ENCODE measurements at places on chromosomes 12 and 14.
A peak's percentile ranks its signal among the peaks of the same experiment; 100 is the strongest.

- DNase-seq: no peak
Observed at GRCh38 chr14:56118611-56119181, 485 bp downstream of the PELI2 start.

DNA sequence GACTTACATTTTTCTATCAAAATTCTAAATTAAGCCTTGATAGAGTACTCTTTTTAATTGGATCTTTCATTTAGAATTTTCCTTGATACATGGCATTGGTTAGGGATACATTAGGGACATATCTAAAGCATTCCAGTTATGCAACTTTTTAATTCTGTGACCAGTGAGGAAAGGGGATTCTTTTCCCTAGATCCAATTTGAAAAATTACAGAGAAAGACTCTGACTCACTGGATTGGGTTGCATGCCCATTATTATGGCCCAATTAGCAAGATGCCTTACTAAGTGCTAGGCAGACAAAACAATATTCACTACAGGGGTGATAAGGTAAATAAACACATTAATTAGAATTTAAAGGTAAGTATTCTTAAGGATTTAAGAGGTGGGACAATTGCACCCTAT is 5.2 kb upstream of the RAD52 start:
- no peak for DNase-seq

- no peak for DNase-seq
Observed at GRCh38 chr12:25264114-25264513, 13.4 kb upstream of the KRAS start.

DNA sequence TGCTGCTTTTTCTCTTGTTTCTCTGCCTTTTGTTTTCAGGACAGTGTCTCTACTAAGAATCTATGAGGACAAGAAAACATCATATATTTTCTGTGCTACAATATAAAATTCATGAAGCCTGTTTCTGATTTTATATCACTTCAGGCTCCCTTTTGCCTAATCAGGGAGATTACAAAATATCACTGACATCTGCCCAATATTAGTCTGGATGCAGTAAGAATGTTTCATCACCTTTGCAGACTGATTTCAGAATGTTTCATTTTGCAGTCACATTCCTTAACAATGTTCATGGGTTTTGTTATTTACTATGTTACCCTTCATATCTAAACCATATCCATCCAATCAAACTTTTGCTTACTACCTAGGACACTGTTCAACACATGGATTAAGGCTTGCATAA is 491 bp upstream of the CLEC6A start:
- no peak for DNase-seq

- DNase-seq: no peak
Observed at GRCh38 chr12:1080520-1081223, 89.6 kb downstream of the ERC1 start.

DNA sequence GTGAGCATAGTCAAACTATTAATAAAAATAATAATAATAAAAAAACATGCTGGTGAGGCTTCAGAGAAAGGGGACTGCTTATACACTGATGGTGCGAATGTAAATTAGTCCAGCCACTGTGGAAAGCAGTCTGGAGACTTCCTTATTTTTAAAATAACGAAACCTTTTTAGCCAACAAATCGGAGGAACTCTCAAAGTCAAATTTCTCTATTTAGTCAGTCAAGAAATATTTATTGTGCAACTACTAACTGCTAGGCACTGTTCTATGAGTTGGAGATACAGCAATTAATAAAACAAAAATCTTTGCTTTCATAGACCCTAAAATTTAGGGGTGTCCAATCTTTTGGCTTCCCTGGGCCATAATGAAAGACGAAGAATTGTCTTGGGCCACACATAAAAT is 10.8 kb downstream of the TAOK3 start:
- no peak for DNase-seq

DNA sequence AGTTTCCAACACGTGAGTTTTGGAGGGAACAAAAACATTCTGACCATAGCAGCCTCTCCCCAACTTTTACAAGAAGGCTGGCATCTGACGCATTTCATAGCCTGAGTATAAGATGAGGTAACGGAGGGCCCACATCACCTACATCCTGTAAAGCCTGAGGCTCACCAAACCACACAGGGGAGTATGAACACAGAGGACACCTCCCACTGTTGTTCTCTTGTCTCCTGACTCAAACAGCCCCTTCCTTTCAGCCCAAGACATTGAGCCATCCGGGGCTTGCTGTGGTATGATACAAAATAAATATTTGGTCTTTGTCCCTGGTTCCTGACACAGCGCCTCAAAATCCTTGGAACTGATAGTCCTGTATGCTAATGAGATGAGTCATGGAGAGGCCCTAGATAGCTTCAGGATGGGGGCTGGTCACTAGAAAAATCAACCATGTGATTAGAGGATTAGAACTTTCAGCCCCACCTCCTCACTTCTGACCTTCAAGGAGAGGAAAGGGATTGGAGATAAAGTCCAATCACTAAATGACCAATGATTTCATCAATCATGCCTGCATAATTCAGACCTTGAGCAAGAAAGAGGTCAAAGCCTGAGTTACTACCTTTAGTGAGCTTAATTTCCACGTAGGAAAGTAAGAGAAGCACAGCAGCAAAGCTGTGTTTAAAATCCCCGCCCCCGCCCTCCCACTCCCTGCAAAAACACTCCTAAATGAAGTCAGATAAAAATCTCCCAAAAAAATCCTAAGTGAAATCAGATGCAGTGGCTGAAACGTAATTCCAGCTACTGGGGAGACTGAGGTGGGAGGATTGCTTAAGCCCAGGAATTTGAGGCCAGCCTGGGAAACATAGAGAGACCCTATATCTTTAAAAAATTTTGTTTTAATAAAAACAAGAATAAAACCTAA is 236.4 kb downstream of the PCNX1 start:
- peak; percentile 35 for DNase-seq

DNA sequence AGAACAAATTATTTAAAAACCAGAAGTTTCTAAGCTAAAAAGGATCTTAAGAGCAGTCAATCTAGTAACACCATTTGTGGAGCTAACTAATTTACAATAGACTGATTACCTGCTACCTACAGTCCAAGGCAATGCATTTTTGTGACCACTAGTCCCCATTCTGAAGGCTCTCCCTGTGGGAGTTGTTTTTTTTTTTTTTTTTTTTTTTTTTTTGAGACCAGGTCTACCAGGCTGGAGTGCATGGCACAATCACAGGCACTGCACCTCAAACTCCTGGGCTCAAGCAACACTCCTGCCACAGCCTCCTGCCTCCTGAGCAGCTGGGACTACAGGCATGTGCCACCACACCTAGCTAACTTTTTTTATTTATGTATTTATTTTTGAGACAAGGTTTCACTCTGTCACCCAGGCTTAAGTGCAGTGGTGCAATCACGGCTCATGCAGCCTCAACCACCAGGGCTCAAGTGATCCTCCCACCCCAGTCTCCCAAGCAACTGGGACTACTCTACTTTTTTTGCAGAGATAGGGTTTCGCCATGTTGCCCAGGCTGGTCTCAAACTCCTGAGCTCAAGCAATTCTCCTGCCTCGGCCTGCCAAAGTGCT is 3.9 kb downstream of the GNPTAB start:
- no peak for DNase-seq

GRCh38 chr12:67968321-67968720 is 20.9 kb upstream of the IFNG-AS1 start:
- DNase-seq: no peak

GRCh38 chr12:120224304-120225199 is 23.6 kb upstream of the RPLP0 start:
- DNase-seq: no peak

- DNase-seq: no peak
Observed at GRCh38 chr12:93200291-93200917, 177.3 kb upstream of the NUDT4 start.

- no peak for DNase-seq
Observed at GRCh38 chr14:73502017-73502619, 11.4 kb downstream of the RIOX1 start.

- DNase-seq: no peak
Observed at GRCh38 chr14:68789821-68790643, 2.8 kb downstream of the ZFP36L1 start.

DNA sequence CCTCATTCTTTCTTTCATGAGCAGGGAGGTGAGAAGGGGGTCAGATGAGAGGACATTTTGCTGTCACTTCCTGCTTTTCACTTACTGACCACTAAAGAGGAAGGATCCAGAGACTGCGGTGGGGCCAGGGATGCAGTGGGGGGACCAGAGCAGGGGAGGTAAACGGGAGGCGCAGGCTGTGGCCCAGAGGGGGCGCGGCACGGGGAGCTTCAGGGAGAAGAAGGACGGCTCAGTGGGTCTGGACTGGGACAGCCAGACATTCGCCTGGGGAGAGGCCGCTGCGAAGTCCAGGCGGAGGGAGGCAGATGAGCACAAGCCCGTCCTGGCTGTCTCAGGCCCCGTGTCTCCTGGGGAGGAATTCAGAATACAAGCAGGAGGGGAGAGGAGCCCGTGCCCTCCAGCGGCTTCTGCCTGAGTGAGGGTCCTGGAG is 41.2 kb downstream of the SLC6A12 start:
- no peak for DNase-seq

DNA sequence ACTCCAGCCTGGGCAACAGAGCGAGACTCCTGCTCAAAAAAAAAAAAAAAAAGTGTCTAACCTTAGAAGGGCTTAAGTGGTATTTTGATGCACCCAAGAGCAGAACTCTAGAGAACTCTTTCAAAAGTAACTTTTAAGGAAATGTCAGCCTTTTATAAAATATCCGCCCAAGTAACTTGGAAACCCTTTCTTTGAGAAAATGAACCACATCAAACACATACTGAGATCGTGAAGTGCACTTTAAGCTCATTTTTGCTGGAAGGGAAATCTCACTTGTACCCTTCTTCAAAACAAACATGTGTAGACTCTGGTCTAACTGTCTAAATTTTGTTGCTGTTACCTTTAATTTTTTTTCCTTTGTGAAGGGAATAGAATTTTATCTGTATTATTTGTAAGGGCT is 5.5 kb downstream of the C12orf56 start:
- DNase-seq: no peak

GRCh38 chr14:24069411-24069735 is 2.0 kb upstream of the CPNE6 start:
- no peak for DNase-seq

GRCh38 chr14:90375934-90376333 is 20.9 kb upstream of the CALM1 start:
- DNase-seq: no peak

DNA sequence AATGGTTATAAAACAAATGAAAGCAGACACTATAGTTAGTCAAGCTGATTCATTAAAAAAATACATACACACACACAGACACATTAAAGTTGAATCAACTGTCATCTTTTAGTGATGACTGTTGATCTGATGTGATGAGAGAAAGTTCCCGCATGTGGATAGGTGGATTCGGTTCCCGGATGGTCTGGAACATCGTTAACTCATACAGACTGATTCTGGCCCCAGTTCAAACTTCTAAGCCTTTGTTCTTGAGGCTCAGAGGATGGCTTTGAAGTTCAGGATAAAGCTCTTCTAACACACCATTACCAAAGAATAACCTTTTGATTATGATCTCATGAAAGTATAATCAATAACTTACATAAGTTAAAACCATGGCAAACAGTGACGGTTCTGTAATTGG is 27.5 kb downstream of the WIF1 start:
- DNase-seq: no peak

DNA sequence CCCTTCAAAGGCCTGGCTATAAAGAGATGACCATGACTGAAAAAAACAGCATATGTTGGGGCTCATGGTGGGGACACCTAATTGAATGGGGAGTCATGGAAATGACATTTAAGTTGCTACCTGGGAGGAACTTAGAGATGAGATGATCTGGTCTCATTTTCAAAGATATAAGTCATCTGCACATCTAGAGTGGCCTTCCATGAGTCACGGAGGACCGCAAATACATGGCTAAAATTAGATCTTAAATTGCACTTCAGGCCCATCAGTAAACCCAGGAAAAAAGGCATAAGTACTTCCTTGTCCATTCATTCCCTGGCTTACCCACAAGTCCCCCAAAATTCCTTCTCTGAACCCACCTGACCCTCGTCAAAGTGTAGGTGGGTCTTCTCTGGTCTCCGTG is 53.4 kb downstream of the SPTB start:
- no peak for DNase-seq

GRCh38 chr14:35231207-35231760 is 60.9 kb upstream of the PSMA6 start:
- no peak for DNase-seq

GRCh38 chr14:70808416-70809224 is 693 bp downstream of the MAP3K9 start:
- DNase-seq: no peak

DNA sequence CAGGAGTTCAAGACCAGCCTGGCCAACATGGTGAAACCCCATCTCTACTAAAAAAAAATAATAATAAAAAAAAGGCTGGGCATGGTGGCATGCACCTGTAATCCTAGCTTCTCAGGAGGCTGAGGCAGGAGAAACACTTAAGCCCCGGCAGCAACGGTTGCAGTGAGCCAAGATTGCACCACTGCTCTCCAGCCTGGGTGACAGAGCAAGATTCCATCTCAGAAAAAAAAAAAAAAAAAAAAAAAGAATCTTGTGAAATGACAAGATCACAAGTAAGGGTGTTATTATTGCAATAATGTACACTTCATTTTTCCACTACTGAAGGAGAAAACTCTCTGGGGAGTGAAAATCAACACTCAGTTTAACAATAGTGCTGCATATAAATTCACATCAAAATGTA is 8.8 kb upstream of the PTGR2 start:
- no peak for DNase-seq

GRCh38 chr12:118061873-118062843 is 1.2 kb upstream of the WSB2 start:
- DNase-seq: no peak

DNA sequence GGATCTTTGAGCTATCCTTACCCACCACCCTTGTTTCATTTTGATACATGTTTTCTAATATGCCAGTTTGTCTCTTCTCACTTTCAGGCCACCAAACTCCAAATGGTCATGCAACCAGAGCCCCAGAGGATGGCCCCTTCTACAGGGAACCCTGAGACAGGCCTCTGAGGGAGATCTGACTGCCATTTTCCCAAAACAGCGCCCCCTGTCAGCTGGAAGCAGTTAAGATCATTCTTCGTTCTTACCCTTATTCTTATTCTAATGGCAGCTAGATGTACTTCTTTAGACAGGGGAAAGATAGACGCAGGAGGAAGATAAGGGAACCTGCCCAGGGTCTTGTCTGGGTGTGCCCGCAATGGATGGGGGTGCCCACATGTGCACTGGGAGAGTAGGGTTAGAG is 38.4 kb downstream of the C12orf56 start:
- DNase-seq: no peak

GRCh38 chr12:29572938-29573337 is 75.5 kb upstream of the OVCH1 start:
- no peak for DNase-seq

- DNase-seq: no peak
Observed at GRCh38 chr12:89166121-89166520, 186.2 kb downstream of the DUSP6 start.

GRCh38 chr12:62676521-62677307 is 210.1 kb downstream of the MON2 start:
- no peak for DNase-seq

- no peak for DNase-seq
Observed at GRCh38 chr12:13976028-13976584, 5.3 kb downstream of the GRIN2B start.

- no peak for DNase-seq
Observed at GRCh38 chr14:55381561-55381960, 30.1 kb downstream of the ATG14 start.

All from fibroblast of skin of left biceps (primary cell).